ENCODE measurements at places on chromosomes 7 and 10. TPM values are rescaled to one million over a fixed set of nuclear protein-coding genes. Genes with fewer than 3 reads are reported as not detected.

DNA sequence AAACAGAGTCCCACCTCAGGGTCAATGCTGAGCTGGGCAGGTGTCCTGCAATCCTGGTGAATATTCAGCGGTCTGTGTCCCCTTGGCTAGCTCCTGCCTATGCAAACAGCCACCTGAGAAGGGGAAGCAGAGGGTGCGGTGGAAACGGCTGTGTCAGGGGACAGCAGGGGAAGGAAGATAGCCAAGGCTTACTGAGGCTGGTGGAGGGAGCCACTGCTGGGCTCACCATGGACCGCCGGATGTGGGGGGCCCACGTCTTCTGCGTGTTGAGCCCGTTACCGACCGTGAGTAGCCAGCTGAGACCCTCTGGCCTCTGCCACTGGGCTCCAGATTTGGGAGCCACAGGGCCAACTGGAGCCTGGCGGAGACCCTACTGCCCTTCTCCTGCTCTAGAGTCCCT is at the start of gene GHRHR:
TSS of gene GHRHR (plus strand) at position 112 of the 400 bp plus-strand sequence. CDS start at position 228, 116 bp downstream.
- DNase-seq = no peak

GRCh38 chr7:138075350-138075749 is 909 bp upstream of the AKR1D1 start:
- DNase-seq = no peak

Gene PDZD7
- 0.21 TPM for total RNA-seq

Gene GPR15LG
- not detected for total RNA-seq

- no peak for DNase-seq
These were observed 506.0 kb downstream of the POM121L12 start for GRCh38 chr7:53541475-53541874.

Gene ARMS2
- total RNA-seq = not detected

DNA sequence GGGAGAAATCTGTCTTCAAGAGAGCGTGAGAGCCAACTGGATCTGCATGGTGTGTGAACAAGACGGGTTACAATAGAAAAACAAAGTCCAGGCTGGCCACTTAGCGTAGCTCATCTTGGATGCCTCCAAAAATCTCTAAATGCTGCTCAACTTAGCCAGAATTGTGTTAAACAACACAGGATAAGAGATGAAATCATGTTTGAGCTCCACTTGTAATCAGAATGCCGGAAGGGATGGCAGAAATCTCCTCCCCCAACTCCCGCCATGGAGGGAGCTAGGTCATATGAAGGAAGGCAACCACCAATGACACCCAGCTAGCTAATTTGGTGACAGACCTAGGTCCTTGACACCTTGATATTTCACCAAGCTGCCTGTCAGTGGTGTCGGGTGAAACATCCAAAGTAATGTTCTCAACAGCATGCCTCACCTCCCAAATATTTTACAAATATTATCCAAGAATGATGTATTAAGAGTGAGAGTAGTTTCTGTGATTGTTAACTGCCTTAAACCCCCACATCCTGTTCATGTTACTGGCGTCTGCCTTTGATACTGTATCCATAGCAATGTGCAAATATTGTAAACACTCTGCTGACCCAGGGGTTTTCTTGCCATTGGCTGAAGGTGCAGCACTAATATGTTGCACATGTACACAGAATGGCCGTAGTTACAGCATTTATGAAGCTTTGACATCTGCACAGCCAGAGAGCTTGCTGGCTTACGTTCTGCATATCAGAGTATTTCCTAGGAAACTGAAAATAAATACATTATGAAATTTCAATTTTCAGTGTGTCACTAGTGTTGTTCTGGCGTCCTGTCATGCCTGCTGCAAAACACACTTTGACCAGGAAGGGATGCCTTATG is 25.8 kb downstream of the TMEM254 start:
- DNase-seq = no peak

Gene NKX2-3
- not detected for total RNA-seq

GRCh38 chr10:72663971-72664370 is 28.0 kb upstream of the MCU start:
- DNase-seq = no peak

Measured in H4 (cell line).